ENCODE measurements at places on chromosomes 4 and X.

DNA sequence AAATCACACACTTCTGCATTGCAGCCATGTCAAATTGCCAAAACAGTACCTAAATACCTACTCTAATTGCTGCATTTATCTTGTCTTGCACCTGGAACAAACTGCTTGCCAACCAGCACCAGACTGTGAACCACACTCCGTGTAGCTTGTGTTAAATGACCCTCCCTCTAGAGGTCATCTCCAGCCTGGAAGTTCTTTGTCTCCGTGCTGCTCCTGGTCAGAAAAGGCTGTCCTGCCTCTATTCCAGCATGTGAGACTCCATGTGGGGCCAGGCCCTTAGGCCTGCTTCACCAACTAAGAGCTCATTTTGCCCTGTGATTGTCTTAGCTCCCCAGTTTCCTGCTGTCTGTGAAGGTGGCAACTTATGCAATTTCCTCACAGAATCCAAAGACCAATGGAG, 28.3 kb downstream of the CNGA2 start:
- DNase-seq: no peak

- no peak for DNase-seq
Observed at GRCh38 chr4:20844311-20844710, 144.1 kb downstream of the PACRGL start.

DNA sequence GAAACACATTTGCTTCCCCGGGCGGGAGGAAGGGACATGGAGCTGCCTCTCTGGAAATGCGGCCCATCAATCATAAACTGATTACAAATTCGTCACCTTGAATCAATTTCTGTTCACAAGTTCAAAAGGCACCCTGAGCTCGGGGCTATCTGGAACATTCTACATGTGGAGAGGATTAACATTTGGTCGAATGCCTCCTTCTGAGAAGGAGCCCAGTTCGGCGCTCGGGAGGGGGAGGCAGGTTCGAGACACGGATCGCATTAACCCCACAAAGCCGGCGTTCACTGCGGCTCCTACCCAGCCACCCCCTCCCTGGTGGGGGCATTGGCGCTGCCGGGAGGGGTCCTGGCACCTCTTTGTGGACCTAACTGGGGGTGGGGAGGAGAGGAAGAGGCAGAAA, 108.0 kb downstream of the CPZ start:
- DNase-seq: no peak

DNA sequence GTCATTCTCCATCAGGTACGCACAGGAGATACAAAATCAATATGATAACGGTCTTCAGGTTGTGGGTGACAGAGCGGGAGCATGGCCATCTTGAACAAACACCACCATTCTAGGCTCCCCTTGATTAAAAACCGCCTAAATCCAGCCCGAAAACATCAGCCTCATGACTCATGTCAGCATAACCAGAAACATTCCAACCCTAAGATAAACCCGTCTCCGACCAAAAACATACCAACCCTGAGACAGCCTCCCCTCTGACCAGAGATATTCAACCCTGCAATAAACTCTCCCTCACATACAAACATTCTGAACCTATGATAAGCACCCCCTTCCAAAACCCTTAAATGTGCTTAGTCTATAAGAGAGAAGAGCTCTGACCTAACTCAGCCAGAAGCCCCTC, 157.9 kb downstream of the DHRSX start:
- DNase-seq: no peak

DNA sequence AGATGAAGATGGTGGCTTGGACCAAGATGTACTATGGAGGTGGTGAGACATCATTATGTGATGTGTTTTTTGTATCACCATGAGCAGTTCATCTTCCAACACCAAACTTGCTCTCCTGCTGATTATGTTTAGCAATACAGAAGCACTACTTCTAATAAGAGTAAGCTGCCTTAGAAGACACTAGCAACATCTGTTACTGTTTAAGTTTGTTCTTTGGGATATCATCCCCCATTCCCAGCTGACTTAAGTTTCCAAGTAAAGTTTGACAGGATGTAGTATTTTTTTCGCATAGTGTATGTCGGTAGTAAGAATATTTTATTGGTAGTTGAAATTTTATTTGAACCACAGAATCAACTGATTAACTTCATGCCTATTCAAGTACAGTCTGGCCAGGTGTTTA, 123.5 kb upstream of the BMPR1B start:
- no peak for DNase-seq

GRCh38 chrX:97358941-97359340, 475.2 kb downstream of the RPA4 start:
- DNase-seq: no peak

GRCh38 chr4:126843492-126844067, 789.2 kb upstream of the INTU start:
- no peak for DNase-seq

DNA sequence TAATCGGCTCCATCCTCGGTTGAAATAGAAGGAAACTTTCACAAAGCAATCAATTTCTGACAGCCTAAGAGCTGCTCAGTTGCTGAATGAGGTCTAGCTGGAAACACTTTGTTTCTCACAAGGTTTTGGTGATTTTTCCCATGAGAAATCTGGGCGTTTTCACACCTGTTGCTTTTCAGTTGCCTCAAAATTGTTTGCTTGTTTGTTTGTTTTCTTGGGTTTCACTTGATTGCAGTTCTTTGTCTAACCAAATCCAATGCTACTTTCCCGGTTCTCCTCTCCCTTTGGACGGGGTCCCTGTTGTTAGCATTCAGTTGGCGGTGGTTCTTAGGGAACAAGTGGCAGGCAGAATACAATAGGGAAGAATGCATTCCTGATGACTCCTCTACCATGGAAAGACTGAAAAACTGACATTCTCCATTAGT, 135.5 kb downstream of the PALLD start:
- DNase-seq: no peak

- no peak for DNase-seq
Observed at GRCh38 chrX:13598877-13599276, 29.5 kb downstream of the EGFL6 start.

- DNase-seq: no peak
Observed at GRCh38 chr4:154560419-154560801, 2.4 kb upstream of the FGB start.

DNA sequence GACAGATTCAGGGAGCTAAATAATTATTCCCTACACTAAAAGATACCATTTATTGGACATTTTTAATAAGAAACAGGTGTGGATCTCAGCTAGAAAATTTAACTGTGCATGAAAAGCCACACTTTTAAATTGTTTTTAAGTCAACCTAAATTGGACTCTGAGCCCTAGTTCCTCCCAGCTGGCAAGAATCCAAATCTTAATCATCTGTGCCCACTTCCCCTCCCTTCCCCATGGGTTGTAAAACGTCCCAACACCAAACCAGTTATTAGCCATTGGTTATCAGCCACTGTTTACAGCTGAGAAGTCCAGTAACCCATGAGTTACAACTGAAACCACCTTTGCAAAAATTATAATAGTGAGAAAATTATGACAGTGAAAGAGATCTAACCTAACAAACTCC, 125.6 kb upstream of the S100G start:
- no peak for DNase-seq

DNA sequence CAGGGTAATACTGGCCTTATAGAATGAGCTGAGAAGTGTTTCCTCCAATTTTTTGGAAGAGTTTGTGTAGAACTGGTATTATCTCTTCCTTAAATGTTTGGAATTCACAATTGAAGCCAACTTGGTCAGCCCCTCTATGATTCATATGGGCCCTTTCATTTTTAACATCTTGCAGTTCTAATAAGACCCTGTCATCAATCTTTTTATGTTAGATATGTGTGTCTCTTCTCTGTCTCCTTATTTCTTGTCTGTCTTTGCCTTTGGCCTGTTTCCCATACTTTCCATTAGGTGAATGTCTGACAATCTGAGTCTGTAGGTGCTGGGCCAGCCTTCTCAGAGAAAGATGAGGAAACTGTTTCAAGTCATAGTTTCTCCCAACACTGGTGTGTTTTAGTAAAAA, 88.7 kb downstream of the SLC16A2 start:
- no peak for DNase-seq

- no peak for DNase-seq
Observed at GRCh38 chrX:28697732-28698131, 110.5 kb downstream of the IL1RAPL1 start.

GRCh38 chrX:23369027-23369426, 34.4 kb downstream of the PTCHD1 start:
- no peak for DNase-seq

DNA sequence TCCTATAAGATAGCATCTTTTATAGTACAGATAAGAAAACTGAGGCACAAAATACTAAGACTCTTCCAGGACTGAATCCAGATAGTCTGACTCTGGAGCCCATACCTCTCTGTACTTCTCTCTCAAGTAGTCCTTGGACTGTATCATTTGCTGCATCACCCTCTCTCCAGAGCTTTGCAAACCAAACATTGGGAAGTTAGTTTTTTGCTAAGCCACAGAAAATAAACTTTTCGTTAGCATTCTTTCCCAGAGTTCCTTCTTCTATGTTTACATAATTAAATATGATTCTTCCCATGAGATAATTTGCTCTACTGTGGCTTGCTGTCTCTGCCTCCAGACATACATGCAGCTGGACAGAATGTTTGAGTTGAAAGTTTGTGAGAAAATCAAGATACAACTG, 22.0 kb downstream of the PPEF2 start:
- DNase-seq: no peak

GRCh38 chr4:14856062-14856933, 146.0 kb upstream of the CPEB2 start:
- DNase-seq: peak; percentile 6

DNA sequence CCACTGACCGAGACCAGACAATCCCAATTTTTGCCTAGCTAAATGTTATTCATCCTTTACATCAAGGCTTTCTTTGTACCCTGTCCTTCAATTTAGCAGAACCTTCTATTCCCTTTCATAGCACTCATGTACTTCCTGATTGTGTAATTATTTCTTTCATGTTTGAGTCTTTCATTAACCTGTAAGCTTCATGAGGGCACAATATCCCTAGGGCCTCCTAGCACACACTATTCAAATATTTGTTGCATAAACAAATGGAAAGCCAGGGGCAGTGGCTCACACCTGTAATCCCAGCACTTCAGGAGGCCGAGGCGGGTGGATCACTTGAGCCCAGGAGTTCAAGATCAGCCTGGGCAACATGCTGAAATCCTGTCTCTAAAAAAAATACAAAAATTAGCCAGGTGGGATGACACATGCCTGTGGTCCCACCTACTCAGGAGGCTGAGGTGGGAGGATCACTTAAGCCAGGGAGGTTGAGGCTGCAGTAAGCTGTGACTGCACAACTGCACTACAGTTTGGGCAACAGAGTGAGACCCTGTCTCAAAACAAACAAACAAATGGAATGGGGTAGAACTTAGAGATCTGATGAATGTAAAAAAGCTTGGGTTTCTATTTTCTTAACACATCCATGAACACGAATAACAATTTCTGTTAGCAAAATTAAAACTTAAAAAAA, 59.0 kb downstream of the SAT1 start:
- no peak for DNase-seq

DNA sequence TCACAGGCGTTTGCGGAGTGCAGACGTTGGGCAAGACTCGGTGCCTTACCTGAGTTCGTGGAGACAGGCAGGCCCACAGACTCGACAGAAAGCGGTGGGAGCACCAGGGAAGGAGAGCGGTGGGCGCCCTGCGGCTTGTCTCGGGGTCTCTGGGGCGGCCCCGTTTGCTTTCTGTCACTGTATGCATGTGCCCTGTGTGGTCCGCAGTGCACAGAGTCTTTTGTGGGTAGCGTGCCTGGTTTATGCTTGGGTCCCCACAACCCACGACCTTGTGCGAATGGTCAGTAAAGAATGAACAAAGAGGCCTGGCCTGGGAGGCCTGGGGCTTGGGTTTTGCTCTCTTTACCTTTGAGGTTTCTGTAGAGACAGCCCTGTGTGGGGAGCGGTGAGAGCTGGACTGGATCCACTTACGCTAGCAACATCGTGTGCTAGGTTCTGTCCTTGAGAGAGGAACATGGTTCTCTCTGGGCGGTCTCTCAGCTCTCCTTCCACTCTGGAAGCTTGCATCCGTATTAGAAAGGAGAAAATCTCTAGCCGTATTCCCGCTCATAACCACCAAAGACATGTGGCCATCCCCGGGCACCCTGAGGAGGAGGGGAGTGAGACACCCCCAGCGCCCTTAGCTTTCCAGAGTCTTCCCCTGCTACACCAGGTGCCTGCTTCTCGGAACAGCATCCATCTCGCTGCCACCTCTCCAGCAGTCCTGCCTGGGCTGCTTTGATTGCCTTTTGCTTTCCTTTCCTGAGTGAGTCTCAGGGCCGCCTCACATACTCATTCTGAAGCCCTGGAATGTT, 1.2 kb downstream of the TADA2B start:
- no peak for DNase-seq

- no peak for DNase-seq
Observed at GRCh38 chr4:168118116-168118655, 25.8 kb downstream of the ANXA10 start.

DNA sequence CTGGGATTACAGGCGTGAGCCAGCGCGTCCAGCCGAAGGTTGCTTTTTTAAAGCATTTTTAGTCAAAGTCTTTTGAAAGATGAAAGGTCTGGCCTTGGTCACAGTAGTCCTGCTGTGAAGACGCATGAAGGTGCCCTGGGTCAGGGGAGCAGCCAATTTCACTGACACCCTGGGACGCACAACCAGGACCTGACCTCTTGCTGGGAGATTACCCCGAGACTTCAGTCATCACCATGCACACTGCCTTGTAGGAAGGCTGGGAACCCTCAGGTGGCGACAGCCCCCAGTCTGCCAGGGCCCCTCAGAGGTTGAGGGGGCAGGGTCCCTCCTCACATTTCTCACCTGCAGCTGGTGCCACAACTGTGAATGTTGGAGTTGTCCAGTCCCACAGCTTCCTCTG, 53.2 kb downstream of the CPLX1 start:
- DNase-seq: no peak

DNA sequence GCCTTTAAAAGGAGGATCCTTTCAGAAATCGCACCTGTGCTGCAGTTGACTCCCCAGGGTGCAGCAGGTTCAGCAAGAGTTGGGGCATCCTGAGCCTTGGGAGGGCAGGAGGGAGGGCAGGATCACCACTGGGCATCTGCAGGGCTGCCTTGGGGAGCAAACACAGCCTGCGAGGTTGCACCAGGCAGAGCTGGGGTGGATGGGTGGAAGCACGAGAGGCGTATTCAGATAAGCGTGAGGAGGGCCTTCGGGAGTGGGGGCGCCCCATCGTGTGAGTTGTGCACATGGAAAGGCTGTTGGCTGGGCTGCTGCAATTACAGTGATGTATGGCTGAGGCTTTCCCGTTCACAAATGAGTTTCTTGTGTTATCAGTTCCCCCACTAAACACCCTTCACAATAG, 55.5 kb downstream of the PSAPL1 start:
- DNase-seq: no peak

DNA sequence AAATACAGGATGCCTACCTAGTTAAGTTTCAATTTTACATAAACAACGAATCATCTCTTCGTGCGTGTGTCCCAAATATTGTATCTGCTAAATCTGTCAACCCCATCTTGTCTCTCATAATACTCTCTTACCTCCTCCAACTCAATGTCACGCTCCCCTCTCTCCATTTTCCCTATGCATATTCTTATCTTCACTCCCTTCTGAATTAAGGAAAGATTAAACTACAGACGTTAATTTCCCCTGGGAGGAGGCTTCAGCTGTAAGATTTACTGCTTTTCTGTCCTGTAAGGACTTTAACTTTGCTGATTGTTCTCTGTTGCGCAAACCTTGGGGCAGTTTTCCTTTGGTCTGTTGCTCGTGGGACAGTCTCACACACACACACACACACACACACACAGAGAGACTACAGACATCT, 455 bp upstream of the ABCB7 start:
- DNase-seq: peak; percentile 23

Measured in CD4-positive, alpha-beta T cell treated with Interferon alpha-2 for 1 hour (primary cell).